DND-41 (cell line): ENCODE measurements at places on chromosomes 4 and X.

- no peak overlapping the region for H3K27ac ChIP-seq
- DNase-seq = no peak
- no peak overlapping the region for H3K4me3 ChIP-seq
- no peaks in the 10 kb centered on the region for H3K27me3 ChIP-seq
- H3K4me1 ChIP-seq = no peaks in the 10 kb centered on the region
Measured at GRCh38 chr4:11564021-11564420, 135.3 kb upstream of the HS3ST1 start.

- H3K27me3 ChIP-seq = peaks cover 27% of the 10 kb centered on the region
- H3K4me1 ChIP-seq = no peaks in the 10 kb centered on the region
- no peaks in the 10 kb centered on the region for H3K36me3 ChIP-seq
- no peak overlapping the region for H3K4me3 ChIP-seq
- DNase-seq = no peak
- H3K27ac ChIP-seq = no peak overlapping the region
Measured at GRCh38 chr4:122000849-122001248, 49.0 kb upstream of the TRPC3 start.

GRCh38 chrX:154027986-154028385, 8.3 kb upstream of the IRAK1 start:
- no peak overlapping the region for H3K4me3 ChIP-seq
- no peaks in the 10 kb centered on the region for H3K27me3 ChIP-seq
- no peaks in the 10 kb centered on the region for H3K4me1 ChIP-seq
- peaks cover 62% of the 10 kb centered on the region for H3K36me3 ChIP-seq

DNA sequence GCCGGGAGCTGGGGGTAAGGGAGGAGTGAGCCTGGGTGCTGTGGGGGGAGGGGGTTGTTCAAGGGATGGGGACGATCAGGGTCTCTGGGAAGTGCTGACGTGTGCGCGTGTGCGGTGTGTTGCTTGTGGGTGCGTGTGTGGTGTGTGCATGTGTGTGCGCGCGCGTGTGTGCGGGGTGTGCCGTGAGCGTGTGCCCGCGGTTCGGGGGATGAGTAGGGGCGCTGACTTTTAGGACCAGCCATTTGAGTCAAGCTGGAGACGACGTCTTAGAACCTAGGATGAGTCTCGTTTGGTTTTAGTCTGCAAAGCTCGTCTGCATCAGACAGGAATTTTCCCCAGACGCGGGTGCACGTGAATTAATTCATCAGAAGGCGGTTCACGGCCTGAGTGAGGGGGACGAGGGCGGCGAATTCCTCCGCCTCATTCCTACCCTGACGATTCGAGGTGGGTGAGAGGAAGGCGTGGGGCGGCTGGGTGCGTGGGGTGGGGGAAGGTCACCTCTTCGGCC, 950 bp upstream of the TMEM271 start:
- H3K27ac ChIP-seq = no peak overlapping the region
- no peak overlapping the region for H3K4me3 ChIP-seq
- H3K4me1 ChIP-seq = no peaks in the 10 kb centered on the region

GRCh38 chrX:20140420-20140819, 1.2 kb downstream of the EIF1AX start:
- H3K4me1 ChIP-seq = peaks cover 34% of the 10 kb centered on the region
- no peaks in the 10 kb centered on the region for H3K27me3 ChIP-seq
- peak; percentile 13 for DNase-seq
- peaks cover 42% of the 10 kb centered on the region for H3K36me3 ChIP-seq
- H3K27ac ChIP-seq = no peak overlapping the region
- H3K4me3 ChIP-seq = peak overlapping the region; percentile 92; the same call in 1 of the 2 replicates

DNA sequence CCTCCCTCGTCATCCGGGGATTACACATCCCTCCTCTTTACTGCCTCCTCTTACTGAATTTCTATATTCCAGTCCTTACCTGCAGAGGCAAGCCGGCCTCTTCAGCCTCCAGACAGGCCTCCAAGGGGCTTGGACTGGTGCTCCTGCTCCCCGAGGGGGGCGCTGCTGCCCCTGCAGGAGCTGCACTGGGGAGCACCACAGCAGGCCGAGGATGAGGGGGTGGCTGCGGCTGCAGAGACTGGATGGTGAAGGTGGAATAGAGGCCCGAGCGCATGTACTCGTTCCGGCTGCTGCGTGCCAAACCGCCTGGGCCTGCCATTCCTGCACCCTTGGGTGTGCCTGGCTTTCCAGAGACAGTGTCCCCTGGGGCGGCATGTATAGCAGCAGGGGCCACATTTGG, 9.1 kb upstream of the CFP start:
- H3K27ac ChIP-seq = no peak overlapping the region
- H3K27me3 ChIP-seq = no peaks in the 10 kb centered on the region
- no peaks in the 10 kb centered on the region for H3K4me1 ChIP-seq
- DNase-seq = no peak
- peaks cover 65% of the 10 kb centered on the region for H3K36me3 ChIP-seq
- no peak overlapping the region for H3K4me3 ChIP-seq

GRCh38 chr4:54929459-54929858, 195.9 kb downstream of the KDR start:
- no peaks in the 10 kb centered on the region for H3K4me1 ChIP-seq
- no peak overlapping the region for H3K27ac ChIP-seq
- no peaks in the 10 kb centered on the region for H3K27me3 ChIP-seq
- H3K4me3 ChIP-seq = no peak overlapping the region

DNA sequence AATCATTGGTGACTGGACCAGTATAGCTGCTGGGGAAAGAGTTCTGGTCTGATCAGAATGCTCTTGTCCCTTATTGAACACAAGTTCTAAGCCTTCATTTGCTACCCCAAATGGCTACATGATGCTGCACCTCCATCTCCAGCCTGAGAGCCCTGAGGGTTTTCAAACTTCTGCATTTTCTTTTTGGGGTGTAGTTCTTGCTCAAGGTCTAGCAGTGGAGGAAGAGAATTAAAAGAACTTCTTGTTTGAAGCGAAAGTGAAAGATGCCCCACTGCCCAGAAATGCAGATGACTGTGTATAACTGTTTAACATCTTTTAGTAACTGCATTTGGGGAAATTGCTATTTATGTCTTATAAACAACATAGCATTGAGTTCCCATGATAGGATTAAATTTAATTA, 38.5 kb downstream of the LAMTOR3 start:
- H3K4me1 ChIP-seq = no peaks in the 10 kb centered on the region
- DNase-seq = no peak
- H3K27me3 ChIP-seq = peaks cover 2% of the 10 kb centered on the region
- H3K4me3 ChIP-seq = no peak overlapping the region

GRCh38 chr4:186149872-186150271, 41.5 kb upstream of the CYP4V2 start:
- no peak overlapping the region for H3K4me3 ChIP-seq
- H3K27me3 ChIP-seq = no peaks in the 10 kb centered on the region
- H3K4me1 ChIP-seq = no peaks in the 10 kb centered on the region
- peak; percentile 30 for DNase-seq

DNA sequence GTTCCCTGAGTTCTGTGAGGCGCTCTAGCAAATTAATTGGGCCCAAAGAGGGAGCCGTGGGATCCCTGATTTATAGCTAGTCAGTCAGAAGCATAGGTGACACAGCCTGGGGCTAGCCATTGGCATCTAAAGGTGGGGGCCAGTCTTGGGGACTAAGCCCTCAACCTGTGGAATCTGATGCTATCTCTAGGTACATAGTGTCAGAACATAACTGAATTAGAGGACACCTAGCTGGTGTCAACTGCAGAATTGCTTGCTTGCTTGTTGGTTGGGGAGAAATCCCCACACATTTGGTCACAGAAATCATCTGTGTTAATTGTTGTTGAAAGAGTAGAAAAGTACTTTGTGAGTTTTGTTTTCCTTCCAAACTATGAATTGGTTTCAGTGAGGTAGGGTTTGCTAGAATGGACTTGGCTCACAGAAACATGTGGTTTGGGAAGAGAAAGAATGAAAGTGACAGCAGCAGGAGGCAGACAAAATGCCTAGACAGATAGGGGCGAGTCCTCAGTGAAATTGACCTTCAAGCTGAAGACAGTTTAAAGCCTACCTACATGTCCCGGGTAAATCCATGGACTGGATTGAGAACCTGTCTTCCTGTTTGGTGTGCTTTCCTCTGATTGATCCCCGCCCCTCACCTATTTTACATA, 12.8 kb upstream of the GPR82 start:
- no peaks in the 10 kb centered on the region for H3K27me3 ChIP-seq
- no peak overlapping the region for H3K27ac ChIP-seq
- DNase-seq = no peak
- H3K4me3 ChIP-seq = no peak overlapping the region
- H3K4me1 ChIP-seq = peaks cover 12% of the 10 kb centered on the region

- H3K4me3 ChIP-seq = no peak overlapping the region
- H3K36me3 ChIP-seq = no peaks in the 10 kb centered on the region
- no peaks in the 10 kb centered on the region for H3K27me3 ChIP-seq
Measured at GRCh38 chr4:25509646-25510045, 132.6 kb downstream of the ANAPC4 start.
